ENCODE measurements at places on chromosomes 12 and 14. TPM values are rescaled to one million over a fixed set of nuclear protein-coding genes. Genes with fewer than 3 reads are reported as not detected.
A peak's percentile ranks its signal among the peaks of the same experiment; 100 is the strongest.

DNA sequence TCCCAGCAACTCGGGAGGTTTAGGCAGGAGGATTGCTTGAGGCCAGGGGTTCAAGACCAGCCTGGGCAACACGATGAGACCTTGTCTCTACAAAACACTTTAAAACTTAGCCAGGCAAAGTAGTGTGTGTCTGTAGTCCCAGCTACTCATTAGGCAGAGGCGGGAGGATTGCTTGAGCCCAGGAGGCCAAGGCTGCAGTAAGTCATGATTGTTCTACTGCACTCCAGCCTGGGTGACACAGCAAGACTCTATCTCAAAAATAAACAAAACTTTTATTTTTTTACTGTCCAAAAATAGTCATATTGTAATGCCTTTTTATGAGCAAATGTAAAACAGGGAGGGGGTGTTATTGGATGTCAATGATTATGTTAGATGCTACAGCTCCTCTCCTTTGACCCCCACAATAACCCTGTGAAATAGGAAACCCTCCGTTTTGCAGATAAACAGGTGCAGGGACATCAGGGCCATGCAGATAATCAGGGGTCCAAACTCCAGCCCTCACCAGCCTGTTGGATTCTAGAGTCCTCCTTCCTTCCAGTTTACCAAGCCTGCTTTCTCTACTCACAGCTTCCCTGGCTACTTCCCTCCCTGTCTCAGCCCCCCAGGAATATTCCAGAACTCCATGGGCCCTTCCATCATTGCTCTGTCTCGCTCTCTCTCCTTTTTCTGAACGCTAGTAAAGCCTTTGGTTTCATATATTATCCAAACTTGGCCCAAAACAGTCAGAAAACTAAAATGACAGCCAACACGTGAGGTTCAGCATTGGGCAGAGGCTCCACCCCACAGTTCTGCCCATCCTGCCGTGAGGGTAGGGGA, 5.9 kb upstream of the FBLN5 start:
- H3K36me3 ChIP-seq = no peaks in the 10 kb centered on the region
- H3K27me3 ChIP-seq = no peaks in the 10 kb centered on the region
- DNase-seq = no peak
- no peak overlapping the region for H3K4me3 ChIP-seq
- peaks cover under 1% of the 10 kb centered on the region for H3K4me1 ChIP-seq

DNA sequence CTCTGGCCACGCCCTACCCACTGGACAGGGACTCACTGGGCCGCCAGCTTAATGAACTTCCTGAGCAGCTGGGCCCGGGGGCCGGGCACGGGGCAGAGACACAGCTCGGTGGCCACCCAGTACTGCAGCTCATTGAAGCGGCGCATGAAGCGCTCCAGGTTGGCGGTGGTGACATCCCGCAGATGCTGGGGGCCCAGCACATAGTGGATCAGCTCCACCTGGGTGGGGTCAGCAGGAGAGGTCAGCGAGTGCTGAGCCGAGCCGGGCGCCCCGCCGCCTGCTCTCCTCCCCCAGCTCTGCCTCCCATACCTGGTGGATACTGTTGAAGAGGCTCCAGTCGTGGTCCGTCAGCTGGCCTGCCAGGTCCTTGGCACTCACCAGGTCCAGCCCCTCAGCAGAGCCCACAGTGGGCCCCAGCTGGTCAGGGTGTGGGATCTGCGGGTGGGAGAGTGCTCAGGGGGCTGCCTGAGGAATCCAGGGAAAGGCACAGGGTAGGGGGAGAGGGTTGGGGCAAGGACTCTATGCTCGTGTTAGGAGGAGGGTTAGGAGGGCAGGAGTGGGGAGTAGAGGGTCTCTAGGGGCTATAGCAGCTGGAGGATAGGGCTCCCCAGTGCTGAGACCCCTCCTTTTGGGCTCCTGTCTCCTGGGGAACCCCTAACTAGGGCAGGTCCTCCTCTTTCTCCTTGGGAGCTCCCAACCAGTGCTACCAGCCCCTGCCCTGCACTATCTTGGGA, 15.5 kb upstream of the ENDOU start:
- H3K36me3 ChIP-seq = no peaks in the 10 kb centered on the region
- DNase-seq = no peak
- peaks cover 23% of the 10 kb centered on the region for H3K4me1 ChIP-seq
- no peaks in the 10 kb centered on the region for H3K27me3 ChIP-seq

DNA sequence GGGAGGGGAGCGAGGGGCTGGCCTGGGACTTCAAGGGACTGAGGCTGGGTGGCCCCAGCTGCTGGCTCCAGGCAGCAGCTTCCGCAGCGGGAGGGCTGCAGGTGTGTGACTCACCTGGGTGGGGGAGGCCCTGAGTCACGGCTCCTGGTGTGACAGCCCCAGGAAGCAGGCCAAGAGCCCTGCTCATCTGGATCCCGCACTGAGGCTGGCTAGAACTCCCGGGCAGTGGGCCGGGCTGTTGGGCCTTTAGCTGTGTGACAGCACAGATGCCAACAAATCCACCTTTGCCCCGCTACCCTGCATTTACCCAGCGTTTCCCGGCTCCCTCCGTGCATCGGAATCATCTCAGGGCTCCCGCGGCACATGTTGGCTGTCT, 180.0 kb upstream of the PRMT8 start:
- H3K4me1 ChIP-seq = peaks cover 15% of the 10 kb centered on the region
- no peak overlapping the region for H3K4me3 ChIP-seq
- peaks cover 8% of the 10 kb centered on the region for H3K27me3 ChIP-seq
- H3K27ac ChIP-seq = no peak overlapping the region
- DNase-seq = no peak

DNA sequence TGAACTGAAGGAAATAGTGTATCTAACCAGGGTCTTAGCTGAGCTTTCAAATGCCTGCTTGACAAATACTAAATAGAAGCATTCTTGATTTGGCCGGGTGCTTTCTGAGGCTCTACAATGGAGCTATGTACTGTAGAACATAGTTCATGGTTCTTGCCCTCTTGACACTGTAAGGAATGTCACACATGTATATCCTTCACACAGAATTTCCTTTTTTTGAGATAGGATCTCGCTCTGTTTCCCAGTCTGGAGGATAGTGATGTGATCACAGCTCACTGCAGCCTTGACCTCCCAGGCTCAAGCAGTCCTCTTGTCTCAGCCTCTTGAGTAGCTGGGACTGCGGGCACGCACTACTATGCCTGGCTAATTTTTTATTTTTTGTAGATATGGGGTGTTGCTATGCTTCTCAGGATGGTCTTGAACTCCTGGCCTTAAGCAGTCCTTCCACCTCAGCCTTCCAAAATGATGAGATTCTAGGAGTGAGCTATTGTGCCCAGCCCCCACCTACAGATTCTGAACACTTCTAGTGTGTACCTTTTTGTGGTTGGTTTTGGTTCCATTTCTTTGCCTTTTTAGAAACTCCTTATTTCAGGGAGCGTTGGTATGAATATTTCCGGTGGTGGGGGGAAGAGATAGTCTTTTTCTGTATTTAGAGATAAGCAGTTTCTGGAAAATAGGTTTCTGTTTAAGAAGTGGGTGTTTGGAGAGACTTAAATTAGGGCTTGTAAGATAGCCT, 4.2 kb downstream of the MLXIP start:
- H3K27me3 ChIP-seq = no peaks in the 10 kb centered on the region
- peaks cover 64% of the 10 kb centered on the region for H3K4me1 ChIP-seq
- DNase-seq = no peak

DNA sequence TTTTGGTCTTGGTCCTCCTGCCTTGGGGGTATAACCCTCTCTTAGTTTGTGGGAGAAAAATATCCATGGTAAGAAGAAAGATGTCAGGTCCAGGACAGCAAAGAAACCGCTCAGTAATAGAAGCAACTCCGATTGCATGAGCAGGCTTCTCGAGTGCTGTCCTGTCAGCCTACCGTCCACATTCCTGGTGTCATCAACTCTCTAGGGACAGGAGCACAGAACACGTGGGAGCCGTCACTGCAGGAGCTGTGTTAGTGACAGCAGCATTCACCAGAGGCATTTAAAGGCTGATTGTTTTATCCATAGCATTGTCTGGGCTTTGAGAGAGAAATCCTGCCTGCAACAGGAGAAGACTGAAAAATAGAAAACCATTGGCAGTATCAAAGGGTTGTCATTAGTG, 244.2 kb downstream of the CACNA1C start:
- H3K27me3 ChIP-seq = no peaks in the 10 kb centered on the region
- H3K4me3 ChIP-seq = no peak overlapping the region
- no peak for DNase-seq
- H3K36me3 ChIP-seq = no peaks in the 10 kb centered on the region

DNA sequence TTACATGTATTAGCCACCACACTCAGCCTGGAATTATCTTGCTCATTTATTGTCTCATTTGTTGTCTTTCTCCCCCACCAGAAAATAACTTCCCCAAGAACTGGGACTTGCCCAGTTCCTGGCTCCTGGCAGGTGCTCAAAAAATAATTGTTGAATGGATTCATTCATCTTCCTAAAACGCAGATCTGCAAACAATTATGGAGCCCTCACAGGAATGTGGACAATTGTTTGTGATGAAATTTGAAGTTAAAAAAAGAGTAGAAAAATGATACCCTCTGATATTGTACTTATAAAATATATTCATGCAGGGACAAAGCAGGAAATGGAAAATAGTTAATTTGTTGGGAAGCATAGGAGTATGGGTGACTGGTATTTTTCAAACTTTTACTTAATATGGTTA, 60.7 kb upstream of the MAP1LC3B2 start:
- H3K4me1 ChIP-seq = no peaks in the 10 kb centered on the region
- no peak overlapping the region for H3K4me3 ChIP-seq
- H3K27ac ChIP-seq = no peak overlapping the region
- no peaks in the 10 kb centered on the region for H3K27me3 ChIP-seq
- H3K36me3 ChIP-seq = no peaks in the 10 kb centered on the region
- no peak for DNase-seq

DNA sequence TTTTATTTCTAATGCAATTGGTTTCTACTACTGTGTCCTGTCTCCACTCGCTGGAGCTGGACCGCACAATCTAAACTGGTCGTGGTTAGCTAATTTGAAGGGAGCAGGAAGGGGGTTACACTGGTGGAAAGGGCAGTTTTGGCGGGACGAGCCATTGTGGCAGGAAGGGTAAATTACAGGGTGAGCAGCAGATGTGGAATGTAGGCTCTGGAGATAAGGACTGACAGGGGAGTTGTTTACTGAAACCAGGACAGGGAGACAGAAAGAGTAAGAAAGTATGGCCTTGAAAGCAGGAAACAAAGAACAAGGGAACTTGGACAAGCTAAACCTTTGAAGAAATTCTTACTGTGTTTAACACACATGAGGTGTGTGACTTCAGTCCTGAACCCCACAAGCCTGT, 147.8 kb downstream of the ATXN7L3B start:
- no peaks in the 10 kb centered on the region for H3K36me3 ChIP-seq
- H3K27me3 ChIP-seq = no peaks in the 10 kb centered on the region
- H3K27ac ChIP-seq = no peak overlapping the region
- DNase-seq = no peak
- no peak overlapping the region for H3K4me3 ChIP-seq
- H3K4me1 ChIP-seq = no peaks in the 10 kb centered on the region

DNA sequence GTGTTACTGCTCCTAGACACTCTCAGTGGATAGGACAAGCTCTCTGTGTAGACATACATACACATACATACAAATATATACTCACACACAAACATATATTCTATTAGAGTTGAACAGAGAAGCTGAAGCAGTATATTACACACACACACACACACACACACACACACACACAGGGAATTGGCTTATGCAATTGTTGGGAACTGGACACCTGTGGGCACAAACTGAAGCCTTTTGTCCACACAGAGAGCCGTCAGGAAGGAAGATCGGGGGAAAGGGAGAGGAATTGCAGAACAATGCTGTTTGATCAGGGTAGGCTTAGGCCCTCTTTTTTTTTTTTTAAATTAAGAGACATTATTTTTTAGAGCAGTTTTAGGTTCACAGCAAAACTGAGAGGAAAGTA, 180.7 kb upstream of the DDHD1 start:
- no peaks in the 10 kb centered on the region for H3K36me3 ChIP-seq
- H3K27me3 ChIP-seq = no peaks in the 10 kb centered on the region
- H3K4me1 ChIP-seq = no peaks in the 10 kb centered on the region

- H3K36me3 ChIP-seq = no peaks in the 10 kb centered on the region
- no peaks in the 10 kb centered on the region for H3K4me1 ChIP-seq
- no peaks in the 10 kb centered on the region for H3K27me3 ChIP-seq
These were observed 196.9 kb upstream of the BTG1 start for GRCh38 chr12:92342574-92342973.

GRCh38 chr14:93328546-93328945, 4.3 kb downstream of the BTBD7 start:
- H3K4me3 ChIP-seq = no peak overlapping the region
- H3K27me3 ChIP-seq = no peaks in the 10 kb centered on the region
- H3K4me1 ChIP-seq = peaks cover 18% of the 10 kb centered on the region

- no peaks in the 10 kb centered on the region for H3K4me1 ChIP-seq
- H3K4me3 ChIP-seq = no peak overlapping the region
- no peaks in the 10 kb centered on the region for H3K27me3 ChIP-seq
- no peak for DNase-seq
These were observed 102.2 kb downstream of the WSCD2 start for GRCh38 chr12:108231109-108231905.

GRCh38 chr14:58978343-58978742, 210.1 kb upstream of the DAAM1 start:
- H3K4me3 ChIP-seq = no peak overlapping the region
- no peak overlapping the region for H3K27ac ChIP-seq
- peaks cover 27% of the 10 kb centered on the region for H3K4me1 ChIP-seq
- no peaks in the 10 kb centered on the region for H3K27me3 ChIP-seq
- DNase-seq = peak; percentile 91
- H3K36me3 ChIP-seq = no peaks in the 10 kb centered on the region

DNA sequence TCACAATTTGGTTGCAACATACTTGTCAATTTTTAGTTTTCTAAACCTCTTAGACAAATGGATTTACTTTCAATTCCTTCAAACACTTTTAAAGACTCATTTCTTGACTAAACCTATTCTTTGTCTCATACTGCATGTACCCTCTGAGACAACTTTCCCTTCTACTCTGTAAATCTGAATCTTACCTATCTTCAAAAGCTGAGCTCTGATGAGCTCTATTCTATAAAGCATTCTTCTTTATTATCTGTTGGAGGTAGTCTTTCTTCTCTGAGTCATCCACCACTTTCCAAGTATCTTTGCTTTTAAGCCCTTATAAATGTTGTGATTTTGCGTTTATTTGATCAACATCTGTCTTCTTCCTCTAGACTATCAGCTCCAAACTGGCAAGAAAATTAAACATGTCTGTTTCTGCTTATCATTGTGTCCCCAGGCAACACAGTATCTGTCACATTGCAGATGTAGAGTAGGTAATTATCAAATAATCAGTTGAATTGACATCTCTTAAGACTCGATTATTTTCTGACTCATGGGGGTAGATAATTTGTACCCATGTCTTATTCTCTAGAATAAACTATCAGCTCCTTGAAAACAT, 265.6 kb upstream of the FAR2 start:
- no peak overlapping the region for H3K4me3 ChIP-seq
- no peaks in the 10 kb centered on the region for H3K27me3 ChIP-seq
- no peaks in the 10 kb centered on the region for H3K4me1 ChIP-seq
- no peak overlapping the region for H3K27ac ChIP-seq
- H3K36me3 ChIP-seq = no peaks in the 10 kb centered on the region

DNA sequence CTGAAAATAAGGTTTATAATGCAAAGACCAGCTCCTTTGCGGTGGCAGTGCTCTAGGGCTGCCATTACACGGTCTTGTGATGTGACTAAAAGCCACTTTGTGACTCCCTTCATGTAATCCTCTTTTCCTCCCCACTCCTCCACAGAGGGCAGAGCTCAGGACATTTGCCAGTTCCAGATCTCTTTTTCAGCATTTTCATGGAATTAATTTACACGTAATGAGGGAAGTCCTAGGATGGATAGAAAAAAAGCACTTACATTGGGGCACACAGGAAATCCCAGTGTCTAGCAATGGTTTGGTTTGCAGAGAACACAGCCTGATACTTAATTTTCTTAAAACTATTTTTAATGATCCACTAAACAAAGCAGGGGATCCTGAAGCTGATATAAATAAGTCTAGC, 17.5 kb upstream of the ATF1 start:
- peaks cover 26% of the 10 kb centered on the region for H3K36me3 ChIP-seq
- H3K4me3 ChIP-seq = no peak overlapping the region
- H3K27ac ChIP-seq = no peak overlapping the region
- H3K4me1 ChIP-seq = no peaks in the 10 kb centered on the region
- no peak for DNase-seq

LRTM2 gene
- not detected for total RNA-seq

NID2 gene
- 9.7 TPM for total RNA-seq

Measured in lung (tissue), 17 donors.